Amniotic stem cell (primary cell): ENCODE measurements at places on chromosomes 12 and 14.

DNA sequence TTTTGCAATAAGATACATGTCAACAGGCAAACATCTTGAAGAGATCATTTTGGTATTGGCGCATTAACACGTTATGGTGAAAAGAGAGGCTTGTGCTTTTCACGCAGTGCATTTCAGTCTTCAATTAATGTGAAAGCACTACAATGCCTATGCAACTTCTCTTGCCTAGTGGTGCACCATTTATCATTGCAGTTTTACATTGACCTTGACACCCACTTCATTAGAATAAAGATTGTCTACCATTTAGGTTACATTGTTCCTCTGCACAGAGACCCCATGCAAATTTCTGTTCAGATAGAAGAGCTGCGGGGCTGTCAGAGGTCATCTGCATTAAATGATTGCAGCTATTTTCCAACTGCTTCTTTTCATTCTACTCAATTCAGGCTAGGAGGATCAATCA is 212.2 kb upstream of the NPAS3 start:
- no peak for DNase-seq

DNA sequence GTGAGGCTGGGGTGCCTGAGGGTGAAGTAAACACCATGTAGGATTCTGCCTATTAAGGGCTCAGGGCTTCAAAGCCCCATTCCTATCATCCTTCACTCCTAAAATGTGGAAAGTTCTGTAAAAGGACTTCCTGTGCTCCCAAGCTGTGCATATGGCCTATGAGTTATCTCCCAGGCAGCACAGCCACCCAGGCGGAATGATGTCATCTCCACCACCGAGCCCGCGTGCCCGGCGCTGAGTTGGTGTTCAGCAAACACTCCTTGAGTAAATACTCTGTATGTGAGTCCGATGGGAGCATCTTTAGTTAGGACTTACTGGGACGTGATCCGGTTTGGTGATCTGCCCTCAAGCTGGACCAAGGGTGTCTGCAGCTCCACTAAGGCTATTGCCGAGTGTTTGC is 437.3 kb downstream of the MED13L start:
- no peak for DNase-seq

GRCh38 chr12:92062539-92063493 is 82.8 kb downstream of the BTG1 start:
- DNase-seq = no peak

- DNase-seq = no peak
These were observed 138.7 kb downstream of the MED13L start for GRCh38 chr12:116138781-116139180.

DNA sequence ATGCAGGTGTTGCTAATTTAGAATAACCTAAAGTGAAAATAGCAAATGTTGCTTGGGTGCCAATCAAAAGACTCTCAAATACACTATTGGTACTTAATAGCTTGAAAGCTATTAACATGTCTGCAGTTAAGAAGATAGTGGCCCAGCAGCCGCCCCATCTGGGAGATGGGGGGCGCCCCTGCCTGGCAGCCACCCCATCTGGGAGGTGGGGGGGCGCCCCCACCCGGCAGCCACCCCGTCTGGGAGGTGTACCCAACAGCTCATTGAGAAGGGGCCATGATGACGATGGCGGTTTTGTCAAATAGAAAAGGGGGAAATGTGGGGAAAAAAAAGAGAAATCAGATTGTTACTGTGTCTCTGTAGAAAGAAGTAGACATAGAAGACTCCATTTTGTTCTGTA is 923.1 kb upstream of the MDGA2 start:
- no peak for DNase-seq

- DNase-seq = no peak
These were observed 327.8 kb downstream of the PDZRN4 start for GRCh38 chr12:41515953-41516352.

GRCh38 chr12:116365606-116366455 is 88.3 kb upstream of the MED13L start:
- DNase-seq = no peak

DNA sequence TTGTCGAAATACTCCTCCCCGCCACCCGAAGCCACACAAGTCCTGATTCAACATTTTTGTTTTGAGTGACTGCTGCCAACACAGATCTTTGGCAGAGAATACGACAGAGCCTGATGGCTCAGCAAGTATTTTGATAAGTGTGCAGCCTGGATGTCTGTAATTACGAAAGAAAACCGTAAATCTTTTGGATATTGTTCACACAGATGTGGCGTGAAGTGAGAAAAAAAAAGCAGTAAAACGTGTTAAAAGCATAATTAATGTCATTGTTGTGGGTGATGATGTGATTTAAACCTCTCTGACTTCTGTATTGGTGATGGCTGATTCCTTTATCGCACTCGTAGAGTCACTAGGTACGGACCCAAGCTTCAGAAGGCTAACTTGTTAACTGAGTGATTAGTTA is 98.7 kb downstream of the PHETA1 start:
- DNase-seq = no peak

DNA sequence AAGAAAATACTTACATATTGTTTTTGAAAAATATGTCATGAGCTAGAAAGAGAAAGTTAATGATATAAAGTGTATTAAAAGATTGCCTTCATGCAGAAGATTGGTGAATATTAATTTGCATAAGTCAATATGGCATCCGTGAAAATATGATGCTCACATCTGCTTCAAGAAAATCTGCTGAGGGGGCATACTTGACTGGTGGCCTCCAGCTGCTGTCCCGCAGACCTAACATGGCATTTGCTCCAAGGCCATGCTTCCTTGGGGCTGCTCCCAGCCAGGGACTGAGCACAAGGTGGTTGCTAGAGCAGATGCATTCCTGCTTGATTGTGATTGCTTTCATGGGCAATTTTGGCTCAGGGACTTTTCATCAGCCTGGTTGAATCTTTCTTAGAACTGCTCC is 133.8 kb downstream of the TTC6 start:
- no peak for DNase-seq

- no peak for DNase-seq
These were observed 21.5 kb downstream of the FAM222A start for GRCh38 chr12:109735051-109735521.

GRCh38 chr12:106721915-106722314 is 52.6 kb upstream of the RIC8B start:
- DNase-seq = no peak

GRCh38 chr12:54270345-54270744 is 9.6 kb downstream of the CBX5 start:
- DNase-seq = no peak

GRCh38 chr12:96883571-96883970 is 23.5 kb upstream of the NEDD1 start:
- DNase-seq = no peak

GRCh38 chr14:75127903-75128595 is 1.2 kb upstream of the NEK9 start:
- no peak for DNase-seq

DNA sequence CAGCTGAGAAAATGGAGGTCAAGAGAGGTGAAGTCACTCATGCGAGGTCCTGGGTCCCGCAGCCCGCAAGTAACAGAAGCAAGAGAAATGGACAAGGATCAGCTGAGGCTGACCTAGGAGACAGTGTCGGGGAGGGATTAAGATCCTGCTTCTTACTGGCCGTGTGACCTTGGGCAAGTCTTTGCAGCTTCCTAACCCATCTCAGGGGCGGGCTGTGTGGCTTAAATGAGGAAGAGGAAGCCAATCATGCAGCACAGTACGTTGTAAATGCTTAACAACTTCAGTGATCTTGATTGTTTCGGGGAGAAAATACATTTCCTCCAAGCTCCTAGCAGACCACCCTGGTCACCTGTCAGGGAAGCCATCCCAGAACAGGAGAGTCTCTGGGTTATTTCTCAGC is 7.1 kb upstream of the PGF start:
- no peak for DNase-seq

GRCh38 chr12:58441483-58441882 is 478.8 kb downstream of the LRIG3 start:
- no peak for DNase-seq

- DNase-seq = no peak
These were observed 82.9 kb upstream of the RIN3 start for GRCh38 chr14:92430686-92431085.

DNA sequence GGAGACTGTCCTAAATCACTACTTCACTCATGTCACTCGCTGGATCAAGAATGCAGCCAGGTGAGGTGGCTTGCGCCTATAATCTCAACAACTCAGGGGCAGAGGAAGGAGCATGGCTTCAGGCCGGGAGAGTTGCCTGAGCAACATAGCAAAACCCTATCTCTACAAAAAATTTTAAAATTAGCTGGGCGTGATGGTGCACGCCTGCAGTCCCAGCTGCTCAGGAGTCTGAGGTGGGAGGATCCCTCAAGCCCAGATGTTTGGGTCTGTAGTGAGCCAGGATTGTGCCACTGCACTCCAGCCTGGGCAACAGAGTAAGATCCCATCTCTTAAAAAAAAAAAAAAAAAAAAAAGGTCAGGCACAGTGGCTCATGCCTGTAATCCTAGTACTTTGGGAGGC is 5.9 kb downstream of the SMAGP start:
- no peak for DNase-seq

GRCh38 chr12:46209914-46210872 is 58.6 kb downstream of the SLC38A1 start:
- DNase-seq = no peak

DNA sequence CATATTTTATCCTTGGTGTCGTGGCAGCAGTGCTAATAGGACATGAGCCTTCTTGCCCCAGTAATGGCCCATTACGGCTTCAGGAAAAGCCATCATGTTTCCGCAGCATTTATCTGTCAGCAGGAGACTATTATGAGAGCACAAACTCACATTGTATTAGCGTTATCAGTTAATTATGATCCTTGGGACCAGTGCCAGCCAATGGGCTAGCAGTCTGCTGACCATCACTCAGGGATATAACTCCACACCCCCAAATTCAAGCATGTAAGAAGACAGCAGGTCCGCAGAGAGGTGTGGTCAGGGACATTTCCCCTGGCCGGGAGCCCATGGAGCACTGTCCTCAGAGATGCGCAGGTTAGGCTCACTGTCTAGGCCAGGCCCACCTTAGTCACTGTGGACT is 4.9 kb upstream of the ESRRB start:
- DNase-seq = no peak

GRCh38 chr14:101588990-101589389 is 27.7 kb downstream of the DIO3 start:
- DNase-seq = no peak

DNA sequence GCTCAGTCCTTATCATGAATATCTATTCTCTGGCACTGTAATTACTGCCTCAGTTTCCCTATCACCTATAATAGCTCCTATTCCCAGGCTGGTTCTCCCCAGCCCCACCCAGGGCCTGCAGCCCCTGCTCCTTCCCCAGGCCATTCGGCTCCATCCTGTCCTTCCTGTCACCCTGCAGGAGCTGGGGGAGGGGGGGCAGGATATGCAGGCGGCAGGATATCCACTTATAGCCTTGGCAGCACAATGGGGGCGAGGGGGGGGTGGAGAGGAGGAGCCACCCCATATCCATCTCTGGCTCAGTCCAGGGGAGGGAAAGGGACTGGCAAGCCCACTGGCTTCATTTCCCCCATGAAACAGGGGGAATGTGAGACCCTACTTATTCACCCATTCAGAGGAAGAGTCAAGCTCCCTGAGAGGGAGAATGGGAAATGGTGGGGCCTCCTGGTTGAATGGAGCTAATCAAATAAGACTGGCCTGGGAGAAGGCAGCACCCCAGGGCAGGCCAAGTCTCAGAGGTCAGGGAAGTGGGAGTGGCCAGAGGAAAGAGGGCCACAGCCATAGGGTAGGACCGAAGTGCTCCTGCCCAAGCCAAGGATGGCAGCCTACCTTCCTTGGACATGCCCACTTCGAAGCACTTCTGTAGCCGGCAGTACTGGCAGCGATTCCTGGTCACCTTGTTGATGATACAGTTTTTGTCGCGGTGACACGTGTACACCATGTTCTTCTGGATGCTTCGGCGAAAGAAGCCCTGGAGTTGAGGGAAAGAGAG is 7.8 kb upstream of the ITGB7 start:
- no peak for DNase-seq

DNA sequence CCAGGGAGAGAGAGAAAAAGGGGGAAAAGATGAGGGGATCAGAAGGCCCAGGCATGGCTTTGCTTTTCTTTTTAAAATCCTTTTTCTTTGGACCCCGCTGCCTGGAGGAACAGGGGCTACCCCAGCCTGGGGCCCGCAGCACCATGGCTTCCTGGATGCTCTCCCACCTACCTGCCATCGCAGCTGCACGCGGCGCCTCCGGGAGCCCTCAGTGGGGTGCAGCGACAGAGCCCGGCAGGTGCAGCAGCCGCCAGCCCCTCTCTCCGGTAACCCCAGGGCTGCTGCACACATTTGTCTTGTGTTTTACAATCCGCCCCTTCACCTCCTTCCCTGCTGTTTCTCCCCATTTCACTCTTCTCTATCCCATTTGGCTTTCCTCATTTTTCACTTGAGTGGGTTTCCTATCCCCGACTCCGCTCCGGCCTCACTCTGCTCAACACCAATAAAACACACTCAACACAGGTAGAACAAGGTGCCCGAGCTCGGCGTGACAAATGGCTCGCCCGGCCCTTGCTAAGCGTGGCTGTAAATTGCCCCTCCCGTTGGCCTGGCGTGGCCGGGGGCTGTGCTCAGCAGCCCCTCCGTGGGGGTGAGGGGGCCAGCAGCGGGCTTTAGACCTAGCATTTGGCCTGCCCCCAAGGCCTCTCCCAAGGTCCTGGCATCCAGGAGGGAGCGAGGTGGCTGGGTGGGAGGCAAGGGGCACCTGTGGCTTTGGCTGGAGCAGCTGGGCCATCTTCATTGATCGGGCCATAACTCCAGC is 52.6 kb upstream of the GPATCH2L start:
- DNase-seq = no peak

DNA sequence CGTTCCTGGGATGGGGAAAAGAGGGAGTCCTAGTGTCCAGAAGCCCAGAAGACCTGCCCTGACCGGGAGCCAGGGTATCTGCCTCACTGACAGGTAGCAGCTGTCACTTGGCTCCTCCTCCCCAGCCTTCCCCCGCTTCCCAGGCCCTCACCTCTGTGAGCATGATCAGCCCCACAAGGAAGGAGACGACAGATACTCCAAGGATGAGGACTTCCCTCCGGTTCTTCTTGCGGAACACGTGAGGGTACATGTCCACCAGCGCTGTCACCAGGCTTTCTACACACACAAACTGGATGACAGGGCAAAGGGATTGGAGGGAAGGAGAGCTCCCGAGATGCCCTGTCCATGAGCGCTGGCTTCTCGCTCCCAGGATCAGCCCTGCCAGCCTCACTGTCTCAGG is 9.9 kb upstream of the SLC6A12 start:
- no peak for DNase-seq

DNA sequence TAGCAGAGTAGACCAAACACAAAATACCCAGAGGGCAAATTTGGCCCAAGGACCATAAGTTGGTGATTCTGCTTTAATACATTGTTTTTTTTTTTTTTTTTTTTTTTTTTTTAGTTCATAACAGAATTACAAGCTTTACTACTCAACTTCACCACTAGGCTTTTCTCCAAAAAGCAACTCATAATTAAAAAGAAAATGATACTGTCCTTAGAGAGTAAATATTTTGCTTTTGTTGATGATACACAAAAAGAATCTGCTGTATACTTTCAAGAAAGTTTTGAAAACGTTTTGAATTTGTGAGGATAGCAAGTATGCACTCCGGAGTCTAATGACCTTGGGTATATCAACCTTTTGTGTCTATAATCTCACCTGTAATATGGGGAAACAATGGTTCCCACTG is 68.9 kb upstream of the LMO3 start:
- DNase-seq = no peak

- DNase-seq = peak; percentile 63
These were observed 7.8 kb upstream of the DTX1 start for GRCh38 chr12:113048716-113049127.
